ENCODE measurements at places on chromosomes 13 and 19.

- DNase-seq = no peak
Measured at GRCh38 chr13:89568276-89568675, 1779.2 kb upstream of the MIR17HG start.

DNA sequence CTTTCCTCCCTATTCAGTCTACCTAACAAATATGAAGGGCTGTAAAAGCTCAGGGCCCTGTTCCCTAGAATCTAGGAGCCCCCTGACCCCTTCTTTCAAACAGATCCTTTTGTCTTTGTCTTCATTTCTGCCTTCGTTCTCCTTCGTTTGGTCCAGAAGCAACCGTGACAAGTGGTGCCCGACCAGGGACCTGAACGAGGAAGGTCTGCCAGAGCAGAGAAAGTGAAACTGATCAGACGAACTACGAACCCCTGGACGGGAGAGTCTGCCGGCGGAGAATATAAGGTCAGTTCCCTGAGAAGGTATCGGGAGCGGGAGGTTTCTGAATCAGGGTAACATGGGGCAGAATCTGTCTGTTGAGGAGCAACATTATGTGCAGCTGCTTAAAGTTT is 751 bp downstream of the ERVK3-1 start:
- DNase-seq = no peak

- DNase-seq = no peak
Measured at GRCh38 chr13:30551189-30551588, 66.5 kb upstream of the USPL1 start.

DNA sequence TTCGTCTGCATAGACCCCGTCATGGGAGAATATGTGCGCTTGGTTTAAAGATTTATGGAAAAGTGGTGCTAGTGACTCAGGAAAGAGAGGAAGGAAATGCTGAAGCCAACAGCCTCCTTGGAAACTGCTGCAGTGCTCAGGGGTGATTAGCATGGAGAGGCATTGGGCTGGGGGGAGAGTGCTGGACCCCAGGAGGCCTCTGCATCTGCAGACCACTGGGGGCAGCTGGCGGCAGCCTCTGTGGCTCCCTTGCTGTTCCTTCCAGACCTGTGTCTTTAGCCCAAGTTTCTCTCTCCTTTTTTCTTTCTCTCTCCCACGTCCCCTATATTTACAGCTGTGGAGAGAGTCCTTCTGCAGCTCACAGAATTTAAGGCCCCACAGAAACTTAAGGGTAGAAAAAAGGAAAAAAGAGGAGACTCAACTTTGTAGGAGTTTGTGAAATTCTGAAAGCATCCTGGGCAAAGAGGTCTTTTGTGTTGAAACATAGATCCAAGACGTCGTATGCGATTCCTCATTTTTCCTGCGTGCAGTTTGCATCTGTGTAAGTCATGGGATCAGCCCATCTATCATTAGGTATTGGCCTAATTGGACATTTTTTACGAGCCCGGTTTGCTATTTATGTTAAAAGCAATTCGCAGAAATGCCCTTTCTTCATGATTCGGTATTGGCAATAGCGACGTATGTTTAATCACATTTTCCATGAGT is 116.2 kb upstream of the ZNF536 start:
- no peak for DNase-seq

DNA sequence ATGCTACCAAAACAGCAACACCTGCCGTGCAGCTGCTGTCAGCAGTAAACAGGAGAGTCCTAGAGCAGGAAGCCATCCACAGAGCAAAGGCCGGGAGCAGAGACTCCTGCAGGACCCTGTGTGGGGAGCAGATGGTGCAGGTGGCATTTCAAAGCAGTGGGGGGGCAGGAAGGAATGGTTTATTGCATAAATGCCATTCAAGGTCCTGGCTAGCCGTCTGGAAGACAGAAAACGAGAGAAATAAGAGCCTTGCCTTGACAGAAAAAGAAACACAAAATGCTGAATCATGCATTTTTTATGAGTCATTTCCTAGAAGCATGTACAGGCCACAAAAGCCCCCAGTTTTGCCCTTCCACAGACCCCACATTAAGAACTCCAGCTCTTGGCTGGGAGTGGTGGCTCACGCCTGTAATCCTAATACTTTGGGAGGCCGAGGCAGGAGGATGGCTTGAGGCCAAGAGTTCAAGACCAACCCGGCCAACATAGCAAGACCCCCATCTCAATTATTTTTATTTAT is 5.4 kb downstream of the RSPH6A start:
- DNase-seq = no peak

DNA sequence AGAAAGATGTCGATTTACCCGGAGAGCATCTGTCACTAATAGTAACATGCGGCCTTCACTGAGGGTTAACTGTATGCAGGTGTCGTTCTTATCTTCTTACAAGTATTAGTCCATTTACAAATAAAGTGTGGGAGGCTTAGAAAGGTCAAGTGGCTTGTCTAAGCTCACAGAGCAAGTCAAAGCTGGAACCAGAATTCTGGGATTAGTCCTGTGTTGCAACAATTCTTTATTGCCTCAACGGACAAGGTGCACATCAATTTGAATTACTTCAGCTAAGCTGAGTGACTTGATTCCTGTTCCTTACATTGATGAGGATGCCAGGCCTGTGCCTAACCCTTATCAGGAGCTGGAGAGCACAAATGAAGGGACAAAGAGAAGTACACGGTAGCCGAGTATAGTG is 1193.6 kb downstream of the UQCRFS1 start:
- DNase-seq = no peak

DNA sequence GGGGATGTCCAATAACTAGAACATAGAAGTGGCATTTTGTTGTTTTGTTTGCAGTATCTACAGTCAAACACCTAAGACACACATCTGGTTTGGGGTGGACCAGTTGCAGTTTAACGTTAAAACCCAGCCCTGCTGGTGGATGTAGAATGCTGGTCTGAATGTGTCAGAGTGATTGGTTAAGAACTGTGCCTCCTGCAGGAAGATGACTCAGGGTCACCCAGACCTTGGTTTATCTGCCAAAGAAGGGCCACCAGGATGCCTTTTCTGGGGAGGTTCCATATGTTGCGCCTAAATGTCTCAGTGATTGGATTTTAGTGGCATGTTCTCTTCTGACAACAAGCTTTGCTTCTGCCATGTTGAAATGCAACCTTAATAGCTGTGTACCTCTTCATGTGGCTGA is 23.1 kb downstream of the ZNF536 start:
- DNase-seq = no peak

DNA sequence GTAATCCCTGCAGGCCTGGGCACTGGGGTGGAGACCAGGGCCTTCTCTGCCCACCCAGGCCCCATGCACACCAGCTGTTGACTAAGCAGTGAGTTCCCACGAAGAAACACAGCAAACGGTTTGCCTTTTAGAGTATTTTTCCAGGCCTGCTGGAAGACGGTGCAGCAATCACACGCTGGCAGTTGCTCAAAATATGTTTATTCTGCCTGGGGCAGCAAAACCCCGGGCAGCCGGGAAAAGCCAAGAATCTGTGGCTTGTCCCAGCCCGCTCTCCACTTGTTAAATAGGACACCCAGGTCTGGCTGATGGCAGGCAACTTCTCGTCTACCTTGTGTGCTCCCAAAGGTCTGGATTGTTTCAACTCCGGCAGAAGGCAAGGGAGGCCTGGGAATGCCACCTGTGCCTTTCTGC is 40.8 kb downstream of the GGACT start:
- DNase-seq = peak; percentile 38

DNA sequence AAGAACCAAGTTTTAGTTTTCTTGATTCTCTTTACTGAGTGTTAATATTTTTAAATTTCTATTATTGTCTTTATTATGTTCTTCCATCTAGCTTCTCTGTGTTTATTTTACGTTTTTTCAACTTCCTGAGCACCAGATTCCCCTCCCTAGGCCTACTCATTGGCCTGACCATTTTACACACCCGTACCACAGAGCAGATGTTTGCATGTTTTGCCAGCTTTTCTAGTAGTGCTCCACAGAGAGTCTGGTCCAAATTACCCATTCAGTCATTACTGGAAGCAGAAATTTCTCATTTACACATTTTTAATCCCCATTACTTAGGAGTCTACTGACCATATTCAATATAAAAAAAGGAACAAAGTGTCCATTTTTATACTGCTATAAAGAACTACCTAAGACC is 66.9 kb downstream of the ING1 start:
- no peak for DNase-seq

DNA sequence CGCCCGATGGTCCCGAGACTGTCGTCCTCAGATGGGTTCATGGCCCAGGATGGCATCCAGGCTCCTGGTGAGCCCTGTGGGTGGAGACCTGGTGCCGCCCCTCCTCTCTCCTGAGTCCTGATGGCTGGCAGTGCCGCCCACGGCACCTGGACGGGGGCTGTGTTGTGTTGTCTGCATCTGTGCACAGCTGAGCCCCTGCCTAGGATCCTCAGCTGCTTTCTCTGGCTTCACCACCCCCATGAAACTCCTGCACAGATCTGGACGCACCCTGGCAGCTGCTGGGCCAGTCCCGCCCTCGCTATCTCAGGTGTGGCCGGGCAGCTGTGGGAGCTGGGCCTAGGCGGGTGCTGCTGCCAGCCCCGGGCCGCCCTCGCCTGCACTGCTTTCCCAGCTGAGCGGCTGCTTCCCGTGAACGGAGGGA is 27.7 kb downstream of the MCF2L start:
- no peak for DNase-seq

DNA sequence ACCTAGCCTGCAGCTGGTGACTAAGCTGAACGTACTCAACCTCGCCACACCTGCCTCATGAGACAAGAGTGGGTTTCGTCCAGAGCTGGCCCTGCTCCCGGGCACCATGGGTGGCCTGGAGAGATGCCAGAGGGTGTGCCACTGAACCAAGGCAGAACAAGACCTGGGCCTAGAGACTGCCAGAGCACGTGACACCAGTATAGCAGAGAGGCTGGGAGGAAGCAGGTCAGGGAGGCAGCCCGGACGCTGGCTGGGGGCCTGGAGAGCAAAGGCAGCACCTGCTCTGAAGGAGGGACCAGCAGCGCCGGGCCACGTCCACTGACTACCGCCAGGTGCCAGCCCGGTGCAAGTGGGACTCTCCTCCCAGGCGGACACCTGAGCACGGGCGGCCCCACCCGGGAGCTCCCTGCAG is 7.3 kb upstream of the C13orf46 start:
- peak; percentile 73 for DNase-seq

GRCh38 chr19:50314724-50315708 is 14.2 kb downstream of the KCNC3 start:
- no peak for DNase-seq

DNA sequence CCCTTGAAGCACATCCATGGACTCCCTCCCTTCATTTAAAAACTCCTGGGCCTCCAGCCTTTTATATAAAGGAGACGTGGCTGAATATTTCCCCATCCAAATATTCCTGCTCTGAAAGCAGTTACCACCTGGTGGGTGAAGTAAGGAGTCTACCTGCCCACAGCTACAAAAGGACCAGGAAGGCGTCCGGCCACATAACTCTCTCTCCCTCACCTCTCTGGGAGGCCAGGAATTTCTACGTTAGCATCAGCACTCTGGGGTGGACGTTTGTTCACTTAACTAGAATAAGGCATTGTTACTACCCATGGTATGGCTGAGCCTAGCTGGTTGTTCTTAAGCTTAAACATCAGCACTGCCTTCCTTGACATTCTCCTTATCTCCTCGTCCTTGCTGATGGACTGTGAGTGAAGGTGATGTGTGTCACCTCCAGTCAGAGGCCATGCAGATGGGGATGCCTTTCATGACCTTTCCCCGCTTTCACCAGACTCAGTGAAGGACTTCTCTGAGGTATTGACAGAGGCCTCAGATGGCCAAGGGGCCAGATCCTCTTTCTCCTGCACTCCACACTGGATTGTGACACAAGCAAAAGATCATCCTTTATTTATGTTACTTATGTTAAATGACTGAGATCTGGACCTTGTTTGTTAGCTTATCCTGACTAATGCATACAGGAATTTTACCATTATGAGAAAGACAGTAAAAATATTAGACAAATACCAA is 22.2 kb upstream of the KPNA3 start:
- no peak for DNase-seq

DNA sequence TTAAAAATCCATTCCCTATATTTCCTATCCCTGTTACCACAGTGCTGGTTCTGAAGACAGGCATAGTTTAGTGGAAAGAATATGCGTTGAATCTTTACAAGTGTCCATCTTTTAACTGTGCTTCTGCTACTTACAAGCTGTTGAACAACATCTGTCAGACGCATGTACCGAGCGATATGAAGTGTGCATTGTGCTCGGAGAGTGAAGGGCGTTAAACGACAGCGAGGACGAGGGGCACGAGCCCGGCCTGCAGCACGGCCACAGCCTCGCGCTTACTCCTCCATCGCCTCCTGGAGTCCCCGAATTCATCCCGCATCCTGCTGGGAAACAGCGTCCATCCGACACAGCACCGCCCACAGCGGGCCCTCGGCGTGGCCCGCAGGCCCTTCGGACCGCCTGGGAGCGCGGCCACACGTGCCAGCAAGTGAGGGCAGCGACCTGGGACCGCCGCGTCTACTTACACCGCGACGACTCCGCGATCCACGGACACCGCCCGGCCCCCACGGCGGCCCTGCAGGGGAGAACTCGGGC is 514 bp downstream of the PCID2 start:
- no peak for DNase-seq

DNA sequence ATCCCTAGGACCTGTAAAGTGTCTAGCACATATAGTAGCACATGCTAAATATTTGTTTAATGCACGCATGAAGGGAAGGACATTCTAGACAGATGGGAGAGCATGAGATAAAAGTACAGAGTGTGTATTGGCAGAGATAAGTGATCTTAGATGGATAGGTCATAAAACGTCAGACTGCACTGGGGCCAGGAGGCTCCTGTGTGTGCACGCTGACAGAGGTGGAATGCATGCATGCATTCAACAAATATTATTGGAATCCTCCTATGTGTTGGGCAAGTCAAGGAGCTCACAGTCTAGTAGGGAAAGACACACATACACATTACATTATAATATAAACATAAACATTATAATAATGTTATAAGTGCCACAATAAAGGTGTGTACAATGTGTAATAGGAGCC is 73.3 kb downstream of the FGF9 start:
- no peak for DNase-seq

DNA sequence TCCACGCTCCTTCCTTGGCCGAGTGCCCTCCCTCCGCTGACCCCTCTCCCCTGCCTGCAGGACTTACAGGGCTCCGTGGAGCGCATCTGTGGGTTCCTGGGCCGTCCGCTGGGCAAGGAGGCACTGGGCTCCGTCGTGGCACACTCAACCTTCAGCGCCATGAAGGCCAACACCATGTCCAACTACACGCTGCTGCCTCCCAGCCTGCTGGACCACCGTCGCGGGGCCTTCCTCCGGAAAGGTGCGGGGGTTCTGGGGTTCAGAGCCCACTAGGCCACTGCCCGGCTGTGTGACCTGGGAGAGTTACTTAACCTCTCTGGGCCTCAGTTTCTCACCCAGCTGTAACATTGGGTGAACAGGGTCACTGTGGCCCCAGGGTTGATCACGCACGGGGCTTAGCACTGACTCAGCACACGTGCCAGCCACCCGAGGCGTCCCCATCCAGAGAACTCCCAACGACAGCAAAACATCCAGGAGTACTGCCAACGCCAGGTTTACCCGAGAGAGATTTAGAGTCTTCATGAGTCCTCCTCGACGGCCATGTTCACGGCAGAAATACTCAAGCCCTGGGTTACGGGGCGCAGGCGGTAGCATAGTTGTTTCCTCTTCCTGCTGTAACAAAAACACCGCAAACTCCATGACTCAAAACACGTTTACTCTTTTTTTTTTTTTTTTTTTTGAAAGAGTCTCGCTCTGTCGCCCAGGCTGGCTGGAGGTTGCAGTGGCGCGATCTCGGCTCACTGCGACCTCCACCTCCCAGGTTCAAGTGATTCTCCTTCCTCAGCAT is 9.7 kb upstream of the SPACA4 start:
- DNase-seq = no peak
